ENCODE measurements at places on chromosomes 3 and 15. TPM values are rescaled to one million over a fixed set of nuclear protein-coding genes. Genes with fewer than 3 reads are reported as not detected.

- DNase-seq: no peak
- peaks cover 29% of the 10 kb centered on the region for H3K36me3 ChIP-seq
- H3K27ac ChIP-seq: no peak overlapping the region
- H3K4me1 ChIP-seq: no peaks in the 10 kb centered on the region
- no peak overlapping the region for H3K4me3 ChIP-seq
- no peaks in the 10 kb centered on the region for H3K27me3 ChIP-seq
Measured at GRCh38 chr3:51642462-51642861, 28.6 kb upstream of the TEX264 start.

DNA sequence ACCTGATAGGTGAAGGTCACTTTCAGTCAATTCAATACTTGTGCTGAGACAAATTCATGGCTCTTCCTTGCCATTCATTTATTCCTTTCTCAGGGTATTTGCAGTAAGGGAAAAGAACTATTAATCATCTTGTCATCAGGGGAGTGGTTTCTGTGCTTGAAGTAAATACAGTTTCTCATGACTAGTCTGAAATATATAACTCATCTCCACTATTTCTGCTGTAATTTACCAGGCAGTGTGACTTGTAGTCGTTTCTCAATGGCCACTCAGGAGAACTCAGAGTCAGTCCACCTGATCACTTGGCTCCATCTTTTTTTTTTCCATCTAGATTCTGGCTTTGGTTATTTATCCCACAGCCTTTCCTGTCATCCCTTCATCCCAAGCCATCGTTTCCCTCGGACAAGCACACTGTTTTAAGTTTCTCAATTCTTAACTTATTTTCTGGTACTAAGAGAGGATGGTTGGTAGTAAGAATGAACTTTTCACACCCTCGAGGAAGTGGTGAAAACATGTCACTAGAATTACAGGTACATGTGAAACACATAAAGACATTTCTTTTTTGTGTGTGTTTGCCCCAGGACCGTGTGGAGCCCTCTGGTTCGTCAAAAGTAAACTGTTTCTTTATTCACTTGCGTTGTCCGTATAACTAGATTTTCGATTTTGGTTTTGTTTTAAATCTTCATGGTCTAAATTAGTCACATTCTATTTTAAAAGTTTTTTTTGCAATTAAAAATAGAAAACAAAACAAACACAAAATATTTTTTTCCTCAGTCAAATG, 620.2 kb downstream of the ZBBX start:
- no peaks in the 10 kb centered on the region for H3K36me3 ChIP-seq
- H3K4me1 ChIP-seq: no peaks in the 10 kb centered on the region
- H3K4me3 ChIP-seq: no peak overlapping the region
- H3K27ac ChIP-seq: no peak overlapping the region

- no peak overlapping the region for H3K27ac ChIP-seq
- peaks cover 4% of the 10 kb centered on the region for H3K4me1 ChIP-seq
- H3K27me3 ChIP-seq: no peaks in the 10 kb centered on the region
- no peaks in the 10 kb centered on the region for H3K36me3 ChIP-seq
- no peak for DNase-seq
Measured at GRCh38 chr3:124760601-124761000, 30.3 kb downstream of the UMPS start.

- no peak overlapping the region for H3K27ac ChIP-seq
- H3K4me1 ChIP-seq: no peaks in the 10 kb centered on the region
- peaks cover 8% of the 10 kb centered on the region for H3K27me3 ChIP-seq
- H3K4me3 ChIP-seq: no peak overlapping the region
- DNase-seq: peak; percentile 74
- H3K36me3 ChIP-seq: no peaks in the 10 kb centered on the region
Measured at GRCh38 chr3:44913868-44914468, 39.6 kb downstream of the TGM4 start.

ARHGAP31 gene
- 1.7 TPM for total RNA-seq

All from activated naive CD8-positive, alpha-beta T cell treated with anti-CD3 and anti-CD28 coated beads, Interleukin-2, amount 10 ng/mL, durations not matched to agents 7 days and 5 days (primary cell).